ENCODE measurements at places on chromosomes 2 and 18.

DNA sequence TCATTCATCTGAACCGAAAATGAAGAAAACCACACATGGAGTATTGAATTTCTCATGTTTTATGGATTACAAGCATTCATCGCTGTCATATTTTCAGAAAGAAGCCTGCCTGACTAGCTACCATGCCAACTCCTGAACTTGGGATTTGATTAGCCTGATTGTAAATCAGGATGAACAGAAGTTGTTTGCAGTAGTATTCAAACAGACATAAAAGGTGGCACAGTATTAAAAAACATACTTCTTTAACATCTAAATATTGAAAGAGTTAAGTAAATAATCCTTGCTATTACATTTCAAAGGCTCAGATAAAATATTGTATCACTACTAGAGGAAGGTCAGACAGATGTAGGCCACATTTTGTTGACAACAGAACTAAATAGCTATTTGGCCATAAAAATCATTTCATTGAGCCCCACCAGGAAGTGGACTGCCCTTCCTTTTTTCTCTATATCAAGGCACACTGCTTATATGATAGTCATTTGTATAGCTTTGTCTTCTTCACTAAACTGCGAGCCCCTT, 21.6 kb downstream of the SLC38A11 start:
- no peak for DNase-seq

GRCh38 chr2:228762565-228762964, 508.5 kb downstream of the PID1 start:
- DNase-seq = no peak

- no peak for DNase-seq
These were observed 209.2 kb downstream of the ICOS start for GRCh38 chr2:204145791-204146190.

- no peak for DNase-seq
These were observed 57.3 kb downstream of the ITGB1BP1 start for GRCh38 chr2:9366026-9366425.
